ENCODE measurements at places on chromosomes 5 and 9.
A peak's percentile ranks its signal among the peaks of the same experiment; 100 is the strongest.

GRCh38 chr5:132082329-132083023 is 8.9 kb downstream of the CSF2 start:
- no peak for DNase-seq

DNA sequence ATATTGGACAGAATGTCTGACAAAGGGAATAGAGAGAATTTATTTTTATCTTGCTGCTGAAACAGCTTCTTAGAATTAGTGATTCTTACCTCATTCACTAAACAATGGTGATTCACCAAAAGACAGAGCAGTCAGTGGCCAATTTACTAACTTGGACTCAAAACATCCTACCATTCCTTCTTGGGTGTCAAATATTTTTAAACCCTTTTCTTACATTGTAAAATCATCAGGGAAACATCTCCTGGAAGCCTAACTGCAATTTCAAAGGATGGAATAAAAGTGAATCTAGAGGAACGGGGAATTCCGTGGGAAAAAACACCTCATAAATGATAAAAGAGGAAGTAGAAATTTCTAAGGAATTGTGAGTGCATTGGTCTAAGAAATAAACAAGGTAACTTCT is 97.7 kb downstream of the LHFPL2 start:
- no peak for DNase-seq

- DNase-seq, result no peak
These were observed 12.2 kb downstream of the TAS2R1 start for GRCh38 chr5:9617739-9618504.

DNA sequence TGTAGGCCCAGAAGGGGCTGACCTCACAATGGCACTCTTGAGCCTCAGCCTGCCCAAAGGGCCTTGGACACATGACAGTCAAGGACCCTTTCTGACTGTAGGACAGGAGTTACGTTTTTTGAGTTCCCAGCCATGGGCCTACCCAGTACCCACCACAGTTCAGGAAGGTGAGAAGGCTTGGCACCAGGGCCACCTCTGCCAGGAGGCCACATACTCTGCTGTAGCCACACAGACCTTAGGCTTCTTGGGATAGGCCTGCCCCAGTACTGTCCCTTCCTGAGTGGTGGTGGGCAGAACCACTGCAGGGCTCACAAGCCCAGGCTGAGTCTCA is 12.8 kb downstream of the PDLIM4 start:
- no peak for DNase-seq

GRCh38 chr9:5586391-5586802 is 42.5 kb upstream of the RIC1 start:
- no peak for DNase-seq

DNA sequence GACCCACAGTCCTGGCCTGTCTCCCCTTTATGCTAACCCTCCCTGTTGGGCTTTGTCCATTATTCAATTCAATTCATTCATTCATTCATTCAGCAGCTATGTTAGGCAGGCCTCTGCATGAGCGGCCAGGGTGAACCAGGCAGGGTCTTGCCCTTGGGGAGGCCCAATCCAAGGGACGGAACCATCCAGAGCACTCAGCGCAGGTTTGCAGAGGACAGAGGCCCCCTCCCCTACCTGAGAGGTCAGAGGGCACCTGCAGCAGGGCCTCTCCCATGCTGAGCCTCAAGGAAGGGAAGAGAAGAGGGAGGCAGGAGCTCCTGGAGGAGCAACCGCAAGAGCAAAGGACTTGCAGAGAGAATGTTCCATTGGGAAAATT is 61.4 kb downstream of the C9orf50 start:
- no peak for DNase-seq

DNA sequence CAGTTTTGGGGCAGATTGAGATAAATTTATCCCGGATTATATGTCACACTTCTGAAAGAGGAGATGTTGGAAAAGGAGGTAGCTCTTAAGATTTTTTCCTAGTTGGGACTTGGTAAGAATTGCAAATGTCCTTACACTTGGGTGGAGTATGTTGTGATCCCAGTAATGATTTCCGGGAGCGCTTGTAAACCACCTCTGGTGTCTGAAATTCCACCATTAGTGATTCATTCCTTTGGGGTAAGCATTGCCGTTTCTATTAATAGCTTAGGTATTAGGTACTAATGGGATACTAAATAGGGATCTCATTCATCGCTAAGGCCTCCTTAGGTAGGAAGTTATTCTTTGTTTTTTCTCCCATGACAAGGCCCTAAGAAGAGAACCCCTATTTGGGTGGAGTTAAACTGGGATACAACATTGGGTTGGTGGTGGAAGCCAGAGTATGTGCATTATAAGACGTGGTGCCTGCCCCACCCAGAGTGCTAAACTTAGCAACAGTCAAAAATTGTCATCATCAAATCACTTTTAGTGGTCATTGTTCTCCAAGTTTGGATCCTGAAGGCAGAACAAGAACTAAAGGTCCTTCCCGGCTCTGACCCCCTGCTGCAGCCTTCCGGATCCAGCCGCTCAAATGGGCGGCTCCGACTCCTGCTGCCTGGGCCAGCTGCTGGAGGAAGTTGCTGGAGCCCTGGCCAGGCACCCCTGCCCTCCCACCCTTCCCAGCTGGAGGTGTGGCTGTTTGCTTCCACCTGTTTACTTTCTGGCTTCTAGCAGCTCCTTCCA is 31.7 kb upstream of the DAB2IP start:
- no peak for DNase-seq

GRCh38 chr9:94086486-94087345 is 2.5 kb downstream of the PTPDC1 start:
- no peak for DNase-seq

DNA sequence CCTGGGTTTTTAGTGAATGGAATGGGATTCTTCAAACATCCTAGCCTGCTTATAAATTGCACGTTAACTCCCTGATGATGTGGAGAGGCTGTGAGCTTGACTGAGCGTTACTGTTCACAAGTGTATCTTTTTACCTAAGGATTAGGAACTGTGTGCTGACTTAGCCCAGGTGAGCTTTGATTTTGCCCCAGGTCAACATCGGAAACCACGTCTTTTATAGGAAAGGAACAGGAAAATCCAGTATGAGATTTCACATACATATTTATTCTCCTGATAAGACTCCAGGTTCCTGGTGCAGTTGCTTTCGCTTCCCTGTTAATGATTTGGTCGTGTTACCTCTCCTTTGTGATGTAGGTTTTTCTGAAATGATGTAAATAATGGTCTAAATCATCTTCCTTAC is 103.2 kb upstream of the BASP1 start:
- no peak for DNase-seq

GRCh38 chr5:51185850-51186329 is 197.4 kb upstream of the ISL1 start:
- DNase-seq, result peak; percentile 19

- DNase-seq, result peak; percentile 58
These were observed 85.2 kb downstream of the BASP1 start for GRCh38 chr5:17302604-17303003.

DNA sequence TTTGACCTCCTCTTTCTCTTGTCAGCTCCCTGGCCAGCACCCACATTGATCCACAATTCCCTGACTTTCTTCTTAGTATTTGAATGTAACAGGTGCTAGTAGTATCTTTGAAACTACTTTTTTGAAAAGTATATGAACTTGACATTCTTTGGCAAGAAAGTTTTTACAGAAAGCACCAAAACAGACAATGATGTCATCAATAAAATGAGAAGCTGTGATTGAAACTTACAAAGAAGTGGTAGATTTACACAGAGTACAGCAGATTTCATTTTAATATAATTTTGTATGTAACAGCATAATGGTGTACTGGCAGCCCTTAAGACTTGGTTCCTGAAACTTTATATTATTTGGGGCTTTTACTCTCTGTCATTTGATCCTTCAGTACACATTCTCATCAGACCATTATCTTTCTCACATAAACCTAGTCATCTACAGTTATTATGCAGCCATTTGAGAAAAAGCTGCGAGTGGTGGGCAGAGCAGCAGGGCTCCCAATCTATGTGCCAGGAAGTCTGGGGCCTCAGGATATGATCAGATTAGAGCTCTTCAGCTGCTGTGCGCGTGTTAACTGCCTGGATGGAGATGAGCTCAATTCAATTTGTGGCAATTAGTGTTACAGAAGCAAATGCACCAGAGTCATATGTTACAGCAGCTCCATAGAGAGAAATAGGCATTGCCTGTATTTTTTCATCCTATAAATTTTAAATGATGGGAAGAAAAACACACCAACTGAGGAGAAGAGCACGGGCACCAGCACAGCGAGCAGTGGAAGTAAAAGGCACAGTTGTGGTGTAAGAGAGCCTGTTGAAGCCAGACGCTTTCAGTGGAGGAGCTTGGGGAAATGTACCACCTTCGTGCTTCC is 126.1 kb downstream of the STARD4 start:
- peak; percentile 22 for DNase-seq

- DNase-seq, result no peak
These were observed 2.2 kb upstream of the OR2S2 start for GRCh38 chr9:35960039-35960655.

- no peak for DNase-seq
These were observed 29.7 kb downstream of the C9orf85 start for GRCh38 chr9:71941060-71941568.

- no peak for DNase-seq
These were observed 278.9 kb downstream of the NR3C1 start for GRCh38 chr5:143124593-143124992.

DNA sequence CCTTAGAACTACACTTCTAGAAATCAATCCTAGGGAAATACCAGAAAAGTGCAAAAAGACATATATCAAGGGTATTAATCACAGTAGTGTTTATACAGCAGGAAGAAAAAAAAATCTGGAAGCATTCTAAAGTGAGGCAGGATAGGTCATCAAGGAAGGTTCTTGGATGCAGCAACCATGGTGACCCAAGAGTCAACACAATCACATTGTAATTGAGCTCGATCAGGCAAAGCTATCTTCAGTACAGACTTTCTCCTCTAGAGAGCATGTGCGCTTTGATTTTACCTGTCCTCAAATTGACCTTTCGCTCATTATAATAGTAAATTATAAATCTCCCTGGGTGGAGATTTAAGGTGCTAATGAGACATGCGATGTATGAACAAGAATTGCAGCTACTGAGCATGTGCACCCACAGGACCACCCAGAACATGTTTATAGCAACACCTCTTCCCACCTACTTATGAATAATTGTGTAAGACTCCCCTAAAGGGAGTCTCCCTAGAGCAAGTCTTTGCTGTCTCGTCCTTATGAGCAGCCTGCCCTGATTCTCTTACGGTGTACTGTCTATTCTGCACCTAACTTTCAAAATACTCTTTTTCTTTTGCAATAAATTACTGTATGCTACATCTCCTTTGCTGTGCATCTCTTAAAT is 297.7 kb downstream of the ATPSCKMT start:
- DNase-seq, result no peak

- DNase-seq, result no peak
These were observed 222.9 kb downstream of the DOCK8 start for GRCh38 chr9:437574-438001.

DNA sequence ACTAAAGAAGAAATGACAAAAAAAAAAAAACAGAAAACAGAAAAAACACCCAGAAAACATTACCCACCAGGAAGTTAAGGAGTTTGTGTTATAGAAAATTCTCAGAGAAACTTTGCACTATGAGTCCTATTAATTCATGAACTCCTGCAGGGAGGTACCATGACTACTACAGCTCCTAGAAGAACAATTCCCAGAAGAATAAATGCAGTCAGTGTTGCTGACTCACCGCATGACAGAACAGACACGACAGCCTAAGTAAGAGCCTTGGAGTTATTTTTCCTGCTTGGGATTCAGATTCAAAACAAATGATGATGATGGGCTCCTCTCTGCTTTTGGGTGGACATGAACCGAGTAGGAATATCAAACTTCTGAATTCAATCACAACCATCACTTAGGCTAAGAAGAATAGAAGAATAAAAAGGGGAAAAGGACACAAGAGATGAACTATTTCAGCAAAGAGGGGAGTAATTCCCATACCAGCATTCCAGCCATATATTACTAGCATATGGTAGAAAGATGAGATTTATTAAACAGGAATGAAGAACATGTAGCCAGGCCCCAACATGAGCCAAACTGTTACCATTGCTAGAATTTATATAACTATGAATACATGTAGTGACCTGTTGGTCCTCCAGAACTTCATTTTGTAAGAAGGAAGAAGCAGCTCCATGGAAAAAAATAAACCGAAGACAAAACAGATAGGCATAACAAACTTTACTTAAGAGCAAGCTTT is 209.6 kb upstream of the PDE4D start:
- DNase-seq, result no peak

DNA sequence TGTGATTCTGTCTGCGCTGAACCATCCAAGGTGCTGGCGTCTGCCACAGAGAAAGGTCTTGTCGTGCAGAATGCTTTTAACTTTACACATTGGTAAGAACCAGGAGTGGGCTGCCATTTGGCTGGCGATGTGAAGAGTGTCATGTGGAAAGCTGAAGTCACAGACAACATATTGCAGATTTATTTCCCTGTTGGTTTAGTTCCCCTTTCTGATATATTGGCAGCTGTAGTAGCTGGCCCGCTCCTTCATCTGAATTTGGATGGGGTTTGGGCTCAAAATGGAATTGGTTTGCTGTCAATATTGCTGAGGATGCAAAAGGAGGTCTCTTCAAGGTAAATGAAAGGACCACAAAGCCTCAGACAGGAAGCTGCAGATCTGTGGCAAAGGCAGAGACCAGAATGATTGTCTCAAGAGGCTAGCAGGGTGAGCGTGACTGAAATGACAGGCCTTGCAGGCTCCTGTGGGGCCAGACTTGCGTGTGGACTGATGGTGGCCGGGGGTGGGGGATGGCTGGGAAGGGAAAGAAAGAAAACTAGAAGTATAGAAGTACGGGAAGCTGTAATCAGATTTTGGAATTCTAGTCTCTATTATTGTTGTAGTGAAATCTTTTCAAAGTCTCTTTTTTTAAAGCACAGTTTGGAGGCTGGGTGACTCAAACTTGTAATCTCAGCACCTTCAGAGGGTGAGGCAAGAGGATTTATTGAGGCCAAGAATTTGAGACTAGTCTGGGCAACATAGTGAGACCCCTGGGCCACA is 25.1 kb upstream of the CD180 start:
- no peak for DNase-seq

DNA sequence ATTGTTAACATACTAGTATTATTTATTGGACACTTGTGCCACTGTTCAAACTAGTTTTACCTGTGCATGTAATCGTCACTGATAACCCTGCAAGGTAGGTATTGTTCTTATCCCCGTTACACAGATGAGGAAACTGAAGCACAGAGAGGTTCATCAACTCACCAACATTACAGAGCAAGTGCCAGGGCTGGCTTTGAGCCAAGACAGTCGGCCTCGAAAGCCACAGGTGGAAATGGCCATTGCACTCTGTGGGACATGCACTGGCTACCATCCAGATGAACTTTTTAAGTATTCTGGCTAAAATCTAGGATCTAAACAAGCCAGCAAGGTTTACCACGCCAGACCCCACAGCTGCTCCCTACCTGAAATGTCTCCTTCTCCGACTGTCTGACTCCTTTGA is 57.9 kb downstream of the TEX10 start:
- DNase-seq, result no peak

GRCh38 chr9:68750255-68750654 is 45.2 kb downstream of the PIP5K1B start:
- no peak for DNase-seq

GRCh38 chr5:134161513-134162395 is 15.0 kb downstream of the SKP1 start:
- no peak for DNase-seq

- DNase-seq, result no peak
These were observed 100.9 kb downstream of the ST8SIA4 start for GRCh38 chr5:100802208-100802607.
